Activated T-helper 2 cell treated with anti-CD3 and anti-CD28 coated beads, Interferon-gamma antibody, Interleukin-2, Interleukin-4, amounts not matched to agents 10 μg/mL and 5 μg/mL and 100 μg/mL, durations not matched to agents 14 hours and 24 hours and 36 hours (primary cell): ENCODE measurements at places on chromosomes 2 and 18. TPM values are rescaled to one million over a fixed set of nuclear protein-coding genes. Genes with fewer than 3 reads are reported as not detected.

PRADC1 gene
- total RNA-seq, result 10.5 and 11.4 TPM in 2 replicates

TGFA gene
- not detected in 2 replicates for total RNA-seq

BCL2L11 gene
- 214 and 225 TPM in 2 replicates for total RNA-seq

STPG4 gene
- not detected in 2 replicates for total RNA-seq

SMC6 gene
- 30.1 and 30.3 TPM in 2 replicates for total RNA-seq

PAIP2B gene
- total RNA-seq, result 0.84 and 0.94 TPM in 2 replicates

PTPRM gene
- total RNA-seq, result 4.5 and 5.6 TPM in 2 replicates

RSAD2 gene
- 2.0 and 2.2 TPM in 2 replicates for total RNA-seq

GKN2 gene
- not detected in 2 replicates for total RNA-seq
